Large intestine (tissue), 12 donors: ENCODE measurements at places on chromosomes 1 and 21.

DNA sequence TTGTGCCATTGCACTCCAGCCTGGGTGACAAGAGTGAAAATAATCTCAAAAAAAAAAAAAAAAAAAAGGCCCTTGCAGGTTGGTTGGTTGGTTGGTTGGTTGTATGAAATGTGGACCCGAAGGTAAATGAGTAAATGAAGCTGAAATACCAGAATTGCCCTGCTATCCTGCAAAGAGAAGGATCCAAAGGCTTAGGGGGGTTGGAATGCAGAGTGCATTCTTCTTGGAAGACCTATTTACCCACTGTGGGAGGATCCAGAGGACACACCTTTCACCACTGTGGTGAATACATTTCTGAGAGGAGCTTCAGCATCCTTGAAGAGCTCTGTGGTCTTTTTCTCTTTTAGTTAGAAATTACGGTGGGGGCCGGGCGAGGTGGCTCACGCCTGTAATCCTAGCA lies 28.7 kb upstream of the EIF4G3 start:
- H3K4me3 ChIP-seq, result no peak overlapping the region
- no peaks in the 10 kb centered on the region for H3K36me3 ChIP-seq
- H3K27me3 ChIP-seq, result no peaks in the 10 kb centered on the region

DNA sequence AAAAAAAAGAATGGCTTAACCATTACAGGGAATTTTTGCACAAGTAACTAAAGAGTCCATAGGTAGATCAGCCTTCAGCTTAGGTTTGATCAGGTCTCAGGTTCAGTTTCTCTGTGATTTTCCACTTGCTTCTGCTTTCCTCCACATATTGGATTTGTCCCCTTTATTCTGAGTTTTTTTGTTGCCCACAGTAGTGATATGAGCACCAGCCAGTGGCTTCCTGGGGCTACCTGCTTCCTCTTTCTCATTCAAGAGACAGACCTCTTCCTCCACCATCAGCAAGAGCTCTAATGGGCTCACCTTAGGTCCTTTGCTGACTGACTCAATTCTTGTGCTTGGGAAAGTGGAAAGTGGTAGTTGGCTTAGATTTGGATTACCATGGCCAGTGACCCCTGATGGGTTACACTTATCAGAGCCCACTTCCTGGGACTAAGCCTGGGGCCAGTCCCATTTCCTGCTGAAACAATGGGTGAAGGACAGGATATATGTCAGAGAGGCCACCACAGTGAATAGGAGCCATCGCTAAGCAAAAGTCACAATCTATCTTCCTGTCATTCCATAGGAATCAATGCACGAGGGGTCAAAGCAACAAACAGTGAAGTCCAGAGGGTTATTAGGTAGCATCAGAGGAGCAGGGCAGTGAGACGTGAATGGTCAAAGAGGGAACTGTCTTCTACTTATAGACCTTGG lies 12.8 kb upstream of the PLA2G2E start:
- no peak overlapping the region for H3K4me3 ChIP-seq
- no peaks in the 10 kb centered on the region for H3K4me1 ChIP-seq
- H3K36me3 ChIP-seq, result no peaks in the 10 kb centered on the region
- H3K27me3 ChIP-seq, result no peaks in the 10 kb centered on the region
- no peak for DNase-seq
- H3K27ac ChIP-seq, result no peak overlapping the region

DNA sequence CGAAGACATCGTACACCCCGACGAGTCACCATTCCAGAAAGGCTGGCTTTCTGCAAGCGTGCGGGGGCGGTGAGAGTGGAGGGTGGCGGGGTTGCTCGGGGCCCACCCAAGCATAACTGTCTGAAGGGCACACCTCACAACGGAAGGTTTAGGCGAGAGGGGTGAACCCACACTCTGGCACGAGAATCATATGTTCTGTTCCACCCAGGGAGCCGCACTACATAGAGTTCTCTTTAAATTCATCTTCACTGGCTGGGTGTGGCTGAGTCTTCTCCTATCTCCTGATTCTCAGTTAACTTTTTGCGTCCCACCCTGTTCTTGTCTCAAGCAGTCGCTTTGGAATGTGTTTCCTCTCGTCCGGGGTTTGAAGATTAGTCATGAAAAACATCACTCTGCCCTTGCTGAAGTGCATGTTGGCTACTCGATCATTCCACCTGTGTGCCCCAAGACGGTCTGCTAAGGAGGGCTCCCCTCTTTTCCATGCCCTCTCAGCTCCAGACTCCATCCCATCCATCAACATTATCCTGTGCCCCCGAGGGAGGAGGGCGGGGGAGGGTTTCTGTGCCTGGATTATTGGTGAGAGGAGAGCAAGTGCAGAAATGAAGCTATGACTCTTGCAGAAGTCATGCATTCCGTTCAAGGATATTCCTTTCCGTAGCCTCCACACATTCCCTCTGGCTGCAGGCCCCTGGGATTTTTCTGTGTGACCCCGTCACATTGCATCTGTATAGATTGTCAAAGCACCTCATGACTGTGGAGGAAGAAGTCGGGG lies 53.5 kb upstream of the CD34 start:
- H3K4me1 ChIP-seq, result peaks cover 11% of the 10 kb centered on the region
- H3K27me3 ChIP-seq, result peaks cover 25% of the 10 kb centered on the region
- no peak overlapping the region for H3K4me3 ChIP-seq
- H3K36me3 ChIP-seq, result no peaks in the 10 kb centered on the region

GRCh38 chr1:11804666-11805421 lies 920 bp downstream of the MTHFR start:
- DNase-seq, result no peak
- peak overlapping the region; percentile 83 for H3K4me3 ChIP-seq
- no peaks in the 10 kb centered on the region for H3K27me3 ChIP-seq
- peaks cover 43% of the 10 kb centered on the region for H3K4me1 ChIP-seq
- peaks cover 28% of the 10 kb centered on the region for H3K36me3 ChIP-seq
- peak overlapping the region; percentile 97 for H3K27ac ChIP-seq

DNA sequence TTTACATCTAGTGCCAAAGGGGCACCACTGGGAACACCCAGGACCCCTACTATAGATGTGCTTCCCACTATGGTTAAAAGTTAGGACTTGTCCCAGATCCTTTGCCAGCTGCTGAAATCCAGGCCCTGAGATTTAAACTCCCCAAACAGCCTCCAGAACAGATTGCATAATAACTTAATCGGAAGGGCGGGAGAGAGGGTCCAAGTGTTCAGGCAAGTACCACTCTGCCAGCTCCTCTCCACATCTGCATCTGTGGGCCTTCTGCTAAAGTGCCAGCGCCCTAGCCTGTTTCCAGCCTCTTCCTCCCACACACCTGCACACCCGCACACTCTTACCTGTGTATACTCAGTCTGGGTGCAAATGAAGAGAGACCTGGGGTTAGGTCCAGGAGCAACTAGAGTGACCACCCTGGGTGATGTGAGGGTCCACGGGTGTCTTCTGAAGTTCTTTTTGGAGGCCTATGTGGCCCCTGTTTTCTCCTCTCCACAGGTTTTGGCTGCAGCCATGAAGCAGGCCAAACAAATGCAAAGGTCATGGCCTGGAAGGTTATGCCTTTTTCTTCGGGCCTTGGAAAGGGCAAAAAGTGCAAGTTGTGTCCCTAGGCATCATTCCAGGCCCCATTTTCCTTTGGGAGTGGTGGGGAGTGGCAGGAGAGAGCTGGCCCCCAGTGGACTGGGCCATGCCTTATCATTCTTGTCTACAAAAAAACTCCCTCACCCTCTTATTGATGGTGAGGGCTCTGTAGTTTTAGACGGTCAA lies 29.3 kb downstream of the KIRREL1 start:
- no peak for DNase-seq
- peaks cover 2% of the 10 kb centered on the region for H3K36me3 ChIP-seq

DNA sequence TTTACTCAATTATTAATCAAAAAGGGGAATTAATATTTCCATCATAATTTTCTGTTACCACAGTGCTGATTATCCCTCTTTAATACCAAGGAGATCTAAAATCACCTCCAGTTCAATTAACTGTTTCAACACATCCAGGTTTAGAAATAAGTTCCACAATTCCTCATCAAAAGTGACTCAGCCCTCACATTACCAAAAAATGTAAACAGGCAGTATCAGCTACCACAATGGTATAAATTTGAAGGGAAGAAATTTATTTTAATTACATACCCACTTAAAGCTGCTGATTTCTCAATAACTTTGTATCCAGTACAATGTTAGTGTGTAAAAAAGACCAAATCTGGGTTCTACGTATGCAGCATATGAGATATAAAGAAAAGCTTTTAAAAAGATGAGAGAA lies 51.9 kb downstream of the EIF4G3 start:
- no peak overlapping the region for H3K4me3 ChIP-seq
- H3K4me1 ChIP-seq, result no peaks in the 10 kb centered on the region
- no peaks in the 10 kb centered on the region for H3K27me3 ChIP-seq
- H3K27ac ChIP-seq, result no peak overlapping the region
- H3K36me3 ChIP-seq, result peaks cover 2% of the 10 kb centered on the region

GRCh38 chr1:178093494-178093950 lies 382 bp upstream of the RASAL2 start:
- DNase-seq, result peak; percentile 93
- peak overlapping the region; percentile 81 for H3K4me3 ChIP-seq
- H3K4me1 ChIP-seq, result peaks cover 9% of the 10 kb centered on the region
- H3K27ac ChIP-seq, result peak overlapping the region; percentile 81
- no peaks in the 10 kb centered on the region for H3K36me3 ChIP-seq
- no peaks in the 10 kb centered on the region for H3K27me3 ChIP-seq

- H3K4me1 ChIP-seq, result peaks cover 25% of the 10 kb centered on the region
- no peak overlapping the region for H3K4me3 ChIP-seq
- no peak overlapping the region for H3K27ac ChIP-seq
- no peaks in the 10 kb centered on the region for H3K36me3 ChIP-seq
- peaks cover 16% of the 10 kb centered on the region for H3K27me3 ChIP-seq
Observed at GRCh38 chr1:180267211-180267561, 37.1 kb downstream of the LHX4 start.

DNA sequence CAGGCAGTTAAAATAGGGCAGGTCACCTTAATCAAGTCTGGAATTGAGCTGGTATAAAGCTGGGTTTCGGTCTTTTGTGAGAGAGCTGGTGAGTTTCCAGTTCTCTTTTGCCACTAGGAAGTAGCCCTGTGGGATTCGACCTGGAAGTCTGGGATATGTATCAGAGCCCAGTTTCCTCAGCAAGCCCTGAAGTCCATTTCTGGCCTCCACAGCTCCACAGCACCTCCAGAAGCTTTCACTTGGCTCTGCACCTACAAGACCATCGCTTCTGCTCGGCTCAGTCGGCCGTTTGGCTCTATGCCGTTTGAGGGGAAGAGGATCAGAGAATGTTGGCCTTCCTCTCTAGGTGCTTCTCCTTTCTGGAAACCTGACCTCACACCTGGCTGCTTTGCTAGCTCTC lies 148.0 kb downstream of the GALNT2 start:
- H3K27ac ChIP-seq, result no peak overlapping the region
- H3K36me3 ChIP-seq, result no peaks in the 10 kb centered on the region
- DNase-seq, result peak; percentile 26
- no peak overlapping the region for H3K4me3 ChIP-seq
- H3K27me3 ChIP-seq, result no peaks in the 10 kb centered on the region

DNA sequence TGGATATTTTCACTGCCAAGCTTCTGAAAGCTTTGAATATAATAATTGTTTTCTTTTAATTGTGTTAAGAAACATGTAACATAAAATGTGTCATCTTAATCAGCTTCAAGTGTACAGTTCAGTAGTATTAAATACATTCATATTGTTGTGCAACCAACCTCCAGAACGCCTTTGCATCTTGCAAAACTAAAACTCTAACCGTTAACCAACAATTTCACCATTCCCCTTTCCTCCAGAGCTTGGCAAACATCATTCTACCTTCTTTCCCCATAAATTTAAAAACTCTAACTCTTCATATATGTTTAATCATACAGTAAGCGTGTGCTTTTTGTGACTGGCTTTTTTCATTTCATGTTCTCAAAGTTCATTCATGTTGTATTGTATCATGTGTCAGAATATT lies 2.1 kb downstream of the MNDA start:
- H3K36me3 ChIP-seq, result no peaks in the 10 kb centered on the region
- H3K27ac ChIP-seq, result no peak overlapping the region
- H3K27me3 ChIP-seq, result no peaks in the 10 kb centered on the region
- no peak overlapping the region for H3K4me3 ChIP-seq

- H3K4me3 ChIP-seq, result no peak within 1 kb of the TSS
- DNase-seq, result peak; percentile 2
- no peaks in the 10 kb centered on the region for H3K4me1 ChIP-seq
- H3K27ac ChIP-seq, result no peak within 1 kb of the TSS
- H3K27me3 ChIP-seq, result no peaks in the 10 kb centered on the region
Observed at GRCh38 chr1:173050865-173051264, at the start of gene TNFSF18. Gene TNFSF18 (minus strand): TSS chr1:173050941. CDS start chr1:173050896, 45 bp downstream.

DNA sequence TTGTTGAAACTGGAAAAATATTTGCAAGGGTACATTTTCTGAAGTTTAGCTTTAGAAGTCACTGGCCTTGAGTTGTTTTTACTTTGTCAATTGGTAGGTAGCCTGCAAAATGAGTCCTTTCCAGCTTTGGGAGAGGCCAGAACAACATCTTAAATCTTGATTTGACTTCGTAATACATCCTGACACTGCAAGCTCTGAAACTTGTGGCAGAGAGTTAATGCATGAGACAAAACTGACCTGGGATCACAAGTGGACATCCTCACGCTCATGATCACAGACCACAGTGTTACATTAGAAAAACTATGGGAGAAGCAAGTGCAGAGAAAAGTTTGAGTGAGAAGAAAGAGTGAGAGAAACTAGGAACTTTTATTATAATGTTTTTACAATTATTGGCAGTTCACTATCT lies 550.9 kb downstream of the USP25 start:
- no peak overlapping the region for H3K4me3 ChIP-seq
- no peaks in the 10 kb centered on the region for H3K36me3 ChIP-seq
- H3K27me3 ChIP-seq, result no peaks in the 10 kb centered on the region
- DNase-seq, result no peak

- H3K4me3 ChIP-seq, result no peak overlapping the region
- no peaks in the 10 kb centered on the region for H3K36me3 ChIP-seq
- no peak for DNase-seq
- no peaks in the 10 kb centered on the region for H3K4me1 ChIP-seq
- H3K27ac ChIP-seq, result no peak overlapping the region
Observed at GRCh38 chr1:67888216-67889106, 55.2 kb upstream of the GNG12 start.

DNA sequence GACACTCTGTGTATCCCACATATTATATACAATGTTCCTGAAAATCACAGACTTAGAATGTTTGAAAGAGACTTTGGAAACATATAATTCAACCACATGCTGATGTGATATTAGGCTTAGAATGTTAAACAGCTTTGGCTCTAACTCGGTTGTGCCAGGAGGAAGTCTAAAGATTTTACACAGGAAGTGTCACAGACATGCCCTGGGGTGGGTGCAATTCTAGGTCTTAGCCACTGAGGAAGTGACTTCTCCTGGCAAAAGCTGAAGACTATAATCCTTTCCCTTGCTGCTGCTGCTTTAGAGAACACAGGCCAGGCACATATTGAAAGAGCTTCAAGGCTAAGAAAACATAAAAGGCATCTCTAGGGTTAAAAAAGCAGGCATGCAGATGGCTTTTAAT lies 51.0 kb downstream of the RPL5 start:
- DNase-seq, result no peak
- no peaks in the 10 kb centered on the region for H3K4me1 ChIP-seq
- no peak overlapping the region for H3K27ac ChIP-seq
- no peaks in the 10 kb centered on the region for H3K36me3 ChIP-seq
- H3K4me3 ChIP-seq, result no peak overlapping the region

- peaks cover 6% of the 10 kb centered on the region for H3K36me3 ChIP-seq
- H3K4me3 ChIP-seq, result no peak overlapping the region
- no peaks in the 10 kb centered on the region for H3K27me3 ChIP-seq
- no peak for DNase-seq
- H3K27ac ChIP-seq, result no peak overlapping the region
Observed at GRCh38 chr1:214464445-214465287, 86.7 kb downstream of the PTPN14 start.

GRCh38 chr1:76868154-76868882 lies 1.0 kb downstream of the ST6GALNAC5 start:
- peaks cover 38% of the 10 kb centered on the region for H3K27me3 ChIP-seq
- no peaks in the 10 kb centered on the region for H3K4me1 ChIP-seq
- H3K36me3 ChIP-seq, result no peaks in the 10 kb centered on the region
- no peak overlapping the region for H3K27ac ChIP-seq
